CD8-positive, alpha-beta memory T cell (primary cell): ENCODE measurements at places on chromosomes 2 and 18. TPM values are rescaled to one million over a fixed set of nuclear protein-coding genes. Genes with fewer than 3 reads are reported as not detected.

- no peaks in the 10 kb centered on the region for H3K36me3 ChIP-seq
- H3K27ac ChIP-seq = peak overlapping the region; percentile 75
- DNase-seq = no peak
- peaks cover 52% of the 10 kb centered on the region for H3K4me1 ChIP-seq
- H3K27me3 ChIP-seq = no peaks in the 10 kb centered on the region
- H3K4me3 ChIP-seq = peak overlapping the region; percentile 77
Observed at GRCh38 chr18:75209951-75210258, 692 bp upstream of the TSHZ1 start.

GRCh38 chr2:150472511-150472899, 15.0 kb downstream of the RND3 start:
- H3K27ac ChIP-seq = no peak overlapping the region
- H3K27me3 ChIP-seq = no peaks in the 10 kb centered on the region
- H3K4me1 ChIP-seq = no peaks in the 10 kb centered on the region
- DNase-seq = no peak

GRCh38 chr2:241959751-241960269, 90.3 kb downstream of the RTP5 start:
- H3K27ac ChIP-seq = no peak overlapping the region
- H3K4me1 ChIP-seq = no peaks in the 10 kb centered on the region
- no peaks in the 10 kb centered on the region for H3K27me3 ChIP-seq
- DNase-seq = no peak

DNA sequence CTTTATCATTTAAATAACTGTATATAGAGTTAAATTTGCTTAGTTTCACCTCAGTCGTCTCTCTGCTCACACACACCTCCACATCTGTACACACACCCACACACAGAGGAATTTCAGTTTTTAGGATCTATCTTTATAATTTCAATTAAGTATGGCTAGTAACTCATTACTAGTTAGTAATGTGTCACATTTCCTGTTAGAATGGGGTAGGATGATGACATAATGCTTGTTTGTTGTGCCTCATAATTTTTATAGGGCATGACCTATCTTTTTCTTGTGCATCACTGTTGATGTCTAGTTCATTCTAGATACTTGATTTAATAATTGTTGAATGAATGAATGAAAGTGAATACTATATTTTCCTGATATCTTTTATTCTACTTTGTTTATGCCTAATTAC, 108.6 kb downstream of the AGPS start:
- H3K27me3 ChIP-seq = no peaks in the 10 kb centered on the region
- H3K4me1 ChIP-seq = no peaks in the 10 kb centered on the region
- DNase-seq = no peak
- no peak overlapping the region for H3K27ac ChIP-seq
- no peaks in the 10 kb centered on the region for H3K36me3 ChIP-seq

- no peak for DNase-seq
- H3K27me3 ChIP-seq = no peaks in the 10 kb centered on the region
- no peaks in the 10 kb centered on the region for H3K36me3 ChIP-seq
Observed at GRCh38 chr18:40576507-40577115, 1378.4 kb upstream of the PIK3C3 start.

DNA sequence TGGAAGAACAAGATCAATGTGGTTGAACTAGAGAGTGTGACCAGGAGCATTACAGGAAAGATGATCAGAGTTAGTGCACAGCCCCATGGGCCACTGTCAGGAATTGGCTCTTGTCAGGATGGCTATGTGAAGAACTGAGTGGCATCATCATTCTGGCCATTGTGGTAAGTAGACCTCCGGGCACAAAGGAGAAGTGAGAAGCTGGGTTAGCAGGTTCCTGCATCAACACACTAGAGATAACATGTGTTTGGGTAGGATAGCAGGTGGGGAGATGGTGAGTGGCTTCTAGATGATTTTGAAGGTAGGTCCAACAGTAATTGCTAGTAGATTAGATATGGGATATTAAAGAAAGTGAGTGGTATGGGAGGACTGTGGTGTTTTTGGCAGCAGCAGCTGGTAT, 408.2 kb downstream of the TSN start:
- no peak overlapping the region for H3K27ac ChIP-seq
- no peaks in the 10 kb centered on the region for H3K4me1 ChIP-seq
- DNase-seq = no peak
- no peaks in the 10 kb centered on the region for H3K36me3 ChIP-seq
- H3K4me3 ChIP-seq = no peak overlapping the region

GRCh38 chr2:233801357-233802131, 23.4 kb downstream of the MROH2A start:
- H3K4me1 ChIP-seq = no peaks in the 10 kb centered on the region
- H3K4me3 ChIP-seq = no peak overlapping the region
- H3K36me3 ChIP-seq = no peaks in the 10 kb centered on the region
- no peaks in the 10 kb centered on the region for H3K27me3 ChIP-seq
- DNase-seq = no peak

GRCh38 chr2:149692961-149693396, 105.4 kb upstream of the MMADHC start:
- H3K36me3 ChIP-seq = no peaks in the 10 kb centered on the region
- no peaks in the 10 kb centered on the region for H3K4me1 ChIP-seq
- no peak for DNase-seq
- no peak overlapping the region for H3K27ac ChIP-seq
- H3K4me3 ChIP-seq = no peak overlapping the region

Gene FNDC4
- total RNA-seq = not detected

Gene LNPK
- 31.7 TPM for total RNA-seq

Gene NCL
- 1,673 TPM for total RNA-seq

Gene EPG5
- total RNA-seq = 17.7 TPM
